Bladder microvascular endothelial cell (primary cell): ENCODE measurements at places on chromosomes 6 and 20. TPM values are rescaled to one million over a fixed set of nuclear protein-coding genes. Genes with fewer than 3 reads are reported as not detected.

SCGN gene
- total RNA-seq = not detected in 2 replicates

RPN2 gene
- 162 and 281 TPM in 2 replicates for total RNA-seq

KCNK15 gene
- total RNA-seq = 0.06 TPM in 1 of 2 replicates, not detected in the other

LTB gene
- total RNA-seq = 4.9 and 39.7 TPM in 2 replicates

TCF15 gene
- total RNA-seq = 1.6 and 3.7 TPM in 2 replicates

C4B gene
- 0.97 and 2.5 TPM in 2 replicates for total RNA-seq

MROH8 gene
- total RNA-seq = 0.25 and 0.49 TPM in 2 replicates

HFE gene
- total RNA-seq = 2.6 and 3.6 TPM in 2 replicates

MACROD2 gene
- total RNA-seq = 0.65 and 1.3 TPM in 2 replicates

EPB41L2 gene
- 28.3 and 164 TPM in 2 replicates for total RNA-seq
